Activated T-cell treated with anti-CD3 and anti-CD28 coated beads, Interleukin-2, amount 50 U/mL, for 1 hour (primary cell): ENCODE measurements at places on chromosomes 1 and 21.
A peak's percentile ranks its signal among the peaks of the same experiment; 100 is the strongest.

DNA sequence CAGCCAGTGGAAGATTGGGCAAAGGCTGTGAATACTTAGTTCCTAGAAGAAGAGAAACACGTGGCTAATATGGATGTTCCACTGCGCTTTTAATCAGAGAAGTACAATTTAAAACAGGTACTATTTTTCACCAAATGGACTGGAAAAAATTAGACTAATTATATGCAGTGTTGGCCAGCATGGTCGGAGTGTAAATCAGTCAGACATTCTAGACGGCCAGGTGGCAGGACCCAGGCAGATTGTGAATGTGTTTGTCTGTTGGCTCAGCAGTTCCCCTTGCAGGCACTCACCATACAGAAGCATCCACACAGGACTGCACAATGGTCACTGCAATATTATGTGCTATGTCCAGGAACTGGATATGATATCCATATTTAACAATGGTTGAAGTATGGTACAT is 23.9 kb upstream of the SLC25A34 start:
- no peak for DNase-seq

- no peak for DNase-seq
Measured at GRCh38 chr1:233530665-233531386, 83.1 kb upstream of the KCNK1 start.

DNA sequence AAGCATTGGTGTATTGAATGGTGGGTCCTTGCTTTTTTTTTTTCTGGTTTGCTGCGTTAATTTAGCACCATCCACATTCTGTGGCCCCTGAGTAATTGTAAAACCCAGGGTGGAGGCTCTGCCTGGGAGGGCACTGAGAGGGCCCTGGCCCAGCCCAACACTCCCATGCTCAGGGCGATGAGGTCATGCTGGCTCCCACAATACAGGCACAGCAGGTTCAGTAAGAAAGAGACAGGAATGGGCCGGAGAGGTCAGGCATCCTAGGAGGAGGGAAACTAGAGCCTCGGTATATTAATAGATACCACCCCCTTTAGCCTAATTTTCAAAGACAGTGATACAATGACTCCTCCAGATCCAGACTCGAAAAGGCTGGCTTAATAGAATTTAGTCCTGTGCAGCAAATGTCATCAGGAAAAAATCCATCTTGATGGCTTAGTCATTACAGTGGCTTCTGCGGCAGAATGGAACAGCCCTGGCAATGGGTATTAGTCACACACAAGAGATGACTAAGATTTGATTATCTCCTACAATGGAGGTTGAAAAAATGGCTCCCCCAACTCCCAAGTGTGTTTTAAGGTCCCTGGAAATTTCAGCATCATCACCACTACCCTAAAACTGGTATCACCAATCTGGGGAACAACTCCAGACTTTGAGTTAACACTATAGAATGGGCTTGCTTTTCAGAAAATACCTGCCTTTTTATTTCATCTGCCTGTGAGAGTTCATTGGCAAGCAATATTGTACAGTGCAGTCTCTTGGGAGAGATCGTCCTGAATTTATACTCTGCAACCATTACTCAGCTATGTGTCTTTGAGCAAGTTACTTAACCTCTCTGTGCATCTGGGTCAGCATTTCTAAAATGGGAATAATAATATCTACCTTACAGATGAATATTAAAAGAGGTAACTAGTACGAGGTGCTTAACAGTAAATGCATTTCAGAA is 43.9 kb upstream of the LYST start:
- DNase-seq, result no peak

DNA sequence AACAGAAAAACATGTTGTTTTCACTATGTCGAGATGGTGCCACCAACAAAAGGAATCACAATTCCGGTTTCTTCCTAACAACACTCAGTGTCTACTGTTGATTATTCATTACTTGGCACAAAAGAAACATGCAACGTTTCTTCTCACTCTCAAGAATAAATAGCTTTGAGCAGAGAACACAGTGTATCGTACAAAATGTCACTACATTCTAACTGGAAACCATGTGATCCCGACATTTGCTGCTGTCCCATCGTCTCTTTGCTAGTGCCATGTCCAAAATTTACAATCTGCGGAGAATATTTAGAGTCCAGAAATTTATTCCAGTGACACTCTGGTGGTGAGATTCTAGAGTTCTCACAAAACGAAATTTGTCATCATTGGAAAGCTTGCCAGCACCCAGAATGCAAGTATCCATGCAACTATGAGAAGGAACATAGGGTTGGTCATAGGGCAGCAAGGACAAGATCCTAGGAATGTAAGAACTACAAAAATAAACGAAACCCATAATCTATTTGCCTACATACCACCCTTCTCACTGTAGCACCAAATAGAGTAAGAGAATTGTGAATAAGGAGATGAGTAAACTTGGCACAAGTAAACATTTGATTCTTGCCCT is 505.1 kb downstream of the LTN1 start:
- DNase-seq, result no peak

GRCh38 chr1:55323760-55324159 is 108.6 kb upstream of the USP24 start:
- no peak for DNase-seq

GRCh38 chr1:26191739-26192138 is 1.3 kb downstream of the CATSPER4 start:
- DNase-seq, result no peak

DNA sequence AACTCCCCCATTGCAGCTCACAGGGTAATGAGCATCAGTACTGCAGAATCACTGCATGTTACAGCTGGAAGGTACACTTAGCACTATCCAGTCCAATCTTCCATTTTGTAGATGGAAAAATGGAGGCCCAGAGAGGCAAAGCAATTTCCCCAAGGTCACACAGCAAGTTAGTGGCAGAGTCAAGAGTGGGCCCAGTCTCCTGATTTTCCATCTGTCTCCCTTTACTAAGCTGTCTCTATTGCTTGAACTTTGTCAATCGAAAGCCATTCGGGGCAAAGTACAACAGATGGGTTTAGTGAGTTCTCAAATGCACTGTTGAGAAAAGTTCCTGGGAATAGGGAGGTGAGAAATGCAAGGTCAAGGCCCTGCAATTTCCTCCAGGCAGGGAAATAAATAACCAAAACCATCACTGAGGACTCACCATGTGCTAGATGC is 50.4 kb upstream of the IFFO2 start:
- DNase-seq, result no peak

DNA sequence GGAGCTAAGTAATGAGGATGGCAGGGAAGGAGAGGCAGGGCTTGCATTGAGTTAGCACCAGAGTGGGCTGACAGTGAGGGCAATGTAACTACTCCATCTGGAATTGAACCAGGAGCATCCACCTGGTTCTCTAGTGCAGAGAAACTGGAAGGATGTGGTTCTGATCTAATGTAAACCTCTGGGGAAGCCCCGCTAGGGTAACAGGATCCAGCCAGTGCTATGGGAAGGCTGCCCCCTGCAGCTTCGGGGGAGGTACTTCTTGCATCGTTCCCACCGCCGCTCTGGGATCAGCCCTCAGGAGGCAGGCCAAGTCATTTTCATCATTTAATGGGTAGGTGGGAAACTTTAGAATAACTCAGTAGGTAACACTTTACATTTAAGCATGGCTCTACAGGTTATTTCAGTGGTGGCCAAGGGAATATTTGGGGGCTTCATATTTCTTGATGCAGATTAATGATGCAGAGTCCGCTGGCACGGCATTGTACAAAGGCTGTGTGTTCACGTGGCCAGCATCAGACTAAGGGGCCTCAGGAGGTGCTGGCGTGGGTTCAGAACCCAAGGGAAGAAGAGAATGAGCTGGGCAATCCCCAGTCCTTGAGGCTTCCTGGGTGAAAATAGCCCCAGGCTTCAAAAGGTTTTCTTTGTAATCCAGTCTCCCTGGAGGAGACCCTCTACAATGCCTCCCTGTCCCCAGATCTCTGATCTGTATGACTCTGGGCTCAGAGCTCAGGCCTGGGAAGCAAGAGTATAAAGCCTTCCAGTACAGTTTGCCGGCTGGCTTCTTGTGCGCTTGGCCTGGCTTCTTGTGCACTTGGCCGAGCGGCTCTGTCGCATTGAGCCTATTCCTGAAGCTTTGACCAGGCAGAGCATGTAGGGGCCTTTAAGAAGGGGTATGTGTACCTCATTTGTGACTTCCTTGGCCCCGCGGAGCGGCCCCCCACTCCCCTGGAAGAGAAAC is 26.4 kb upstream of the KAZN start:
- DNase-seq, result no peak

- DNase-seq, result no peak
Measured at GRCh38 chr1:201137579-201138310, 10.8 kb upstream of the ASCL5 start.

GRCh38 chr21:38958940-38959691 is 153.4 kb downstream of the ETS2 start:
- DNase-seq, result no peak

- no peak for DNase-seq
Measured at GRCh38 chr21:26115899-26116298, 54.7 kb downstream of the APP start.

GRCh38 chr1:229856009-229856650 is 210.9 kb upstream of the GALNT2 start:
- DNase-seq, result peak; percentile 27

- DNase-seq, result no peak
Measured at GRCh38 chr1:167861664-167862381, 52.1 kb downstream of the ADCY10 start.

GRCh38 chr1:22056043-22056442 is 3.5 kb downstream of the CDC42 start:
- no peak for DNase-seq

DNA sequence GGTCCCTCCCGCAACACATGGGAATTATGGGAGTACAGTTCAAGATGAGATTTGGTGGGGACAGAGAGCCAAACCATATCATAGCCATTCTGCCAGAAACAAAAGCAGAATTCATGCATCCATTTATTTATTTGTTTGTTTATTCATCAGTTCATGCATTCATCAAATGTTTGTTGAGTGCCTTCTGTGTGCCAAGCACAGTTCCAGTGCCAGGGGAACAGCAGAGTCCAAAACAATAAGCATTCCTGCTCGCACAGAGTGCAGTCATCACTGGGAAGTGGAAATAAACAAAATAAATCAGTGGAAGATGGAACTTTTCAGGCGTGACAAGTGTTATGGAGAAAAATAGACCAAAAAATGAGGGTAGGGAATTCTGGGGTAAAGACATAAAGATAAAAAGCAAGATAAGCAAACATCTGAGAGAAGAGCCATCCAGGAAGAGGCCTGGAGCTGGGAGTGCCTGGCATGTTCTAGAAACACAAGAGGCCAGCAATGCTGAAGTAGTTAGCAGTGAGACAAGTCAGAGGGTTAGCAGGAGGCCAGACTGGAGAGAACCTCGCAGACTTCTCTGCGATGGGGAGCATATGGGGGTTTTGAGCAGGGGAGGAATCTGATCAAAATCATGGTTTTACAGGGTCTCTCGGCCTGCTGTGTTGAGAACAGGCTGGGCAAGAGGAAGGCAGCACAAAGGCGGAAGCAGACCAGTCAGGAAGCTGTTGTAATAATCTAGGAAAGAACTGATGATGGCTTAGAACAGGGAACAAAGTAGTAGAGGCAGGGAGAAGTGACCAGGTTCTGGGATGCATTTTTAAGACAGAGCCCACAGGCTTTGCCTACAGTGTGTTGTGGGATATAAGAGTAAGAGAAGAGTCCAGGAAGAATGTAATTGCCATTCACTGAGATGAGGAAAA is 113.2 kb downstream of the GLUL start:
- DNase-seq, result no peak

DNA sequence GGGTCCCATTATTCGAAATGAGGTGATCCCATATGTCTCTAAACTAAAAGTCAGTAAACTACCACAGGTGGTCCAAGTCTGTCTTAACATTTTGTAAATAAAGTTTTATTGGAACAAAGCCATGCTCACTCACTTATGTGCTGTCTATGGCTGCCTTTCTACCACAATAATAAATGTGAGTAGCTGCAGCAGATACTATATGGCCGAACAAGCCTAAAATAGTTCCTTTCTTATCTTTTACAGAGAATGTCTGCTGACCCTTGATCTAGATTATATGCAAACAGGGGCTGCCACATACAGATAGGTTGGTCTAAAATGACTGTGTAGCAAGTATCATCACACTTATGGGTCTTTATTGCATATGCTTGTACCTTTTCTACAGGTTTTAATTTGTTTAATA is 140.0 kb downstream of the VAV3 start:
- DNase-seq, result no peak

- peak; percentile 25 for DNase-seq
Measured at GRCh38 chr1:161307230-161307768, 2.5 kb downstream of the MPZ start.

DNA sequence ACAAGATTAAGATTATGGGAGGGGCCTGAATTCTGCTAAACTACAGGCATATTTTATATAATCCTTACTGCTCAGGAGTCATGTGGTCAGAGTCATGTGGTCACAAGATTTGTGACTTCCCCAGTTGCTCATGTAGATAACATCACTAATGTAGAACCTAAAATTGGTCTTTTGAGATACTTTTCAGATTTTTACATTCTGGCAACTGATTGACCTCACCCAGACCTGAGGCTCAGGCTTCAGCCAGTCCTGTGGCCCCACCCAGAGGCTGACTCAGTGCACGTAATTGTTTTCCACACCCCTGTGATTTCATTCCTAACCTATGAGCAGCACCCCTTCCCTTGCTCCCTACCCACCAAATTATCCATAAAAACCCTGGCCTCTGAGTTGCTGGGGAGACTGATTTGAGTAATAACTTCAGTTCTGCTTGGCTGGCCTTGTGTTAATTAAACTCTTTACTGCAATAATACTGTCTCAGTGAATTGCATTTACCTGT is 41.7 kb upstream of the ZNF326 start:
- DNase-seq, result peak; percentile 31

DNA sequence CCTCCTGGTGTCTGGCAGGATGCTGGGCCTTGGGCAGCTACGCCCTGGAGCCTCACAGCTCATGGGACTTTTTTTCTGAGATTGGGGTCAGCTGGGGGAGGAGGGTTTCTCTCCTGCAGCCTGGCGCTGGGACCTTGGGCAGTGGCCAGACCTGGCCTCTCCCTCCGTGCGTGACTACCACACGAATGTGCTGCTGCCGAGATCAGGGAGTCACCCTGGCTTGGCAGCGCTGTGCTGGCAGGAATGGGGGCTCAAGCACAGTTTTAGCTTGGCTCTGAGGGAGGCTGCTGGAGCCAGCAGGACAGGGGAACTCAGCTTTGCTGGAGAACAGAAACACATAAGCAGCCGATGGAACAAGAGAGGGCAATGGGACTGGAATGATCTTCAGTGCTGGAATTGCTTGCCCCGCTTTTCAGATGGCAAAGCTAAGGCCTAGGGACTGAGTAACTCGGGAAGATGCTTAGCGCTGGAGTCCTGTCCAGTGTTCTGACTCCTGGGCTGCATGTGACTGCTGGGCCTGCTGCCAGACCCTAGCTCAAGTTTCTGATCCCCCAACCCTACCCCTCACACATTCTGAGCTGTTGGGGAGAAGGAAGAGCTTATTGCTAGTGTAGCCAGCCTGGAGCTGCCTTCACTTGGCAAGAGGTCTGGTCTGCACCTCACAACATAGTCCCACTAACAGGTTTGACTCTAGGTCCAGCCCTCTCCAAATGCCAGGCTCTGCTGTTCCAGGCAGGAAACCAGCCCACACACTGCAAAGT is 69.9 kb downstream of the NAV1 start:
- no peak for DNase-seq

GRCh38 chr1:246372559-246372958 is 134.5 kb downstream of the SMYD3 start:
- no peak for DNase-seq
